CD4-positive, alpha-beta T cell (primary cell): ENCODE measurements at places on chromosomes 1 and 21. TPM values are rescaled to one million over a fixed set of nuclear protein-coding genes. Genes with fewer than 3 reads are reported as not detected.

SLC44A3 gene
- 0.36 TPM for total RNA-seq

CYP2J2 gene
- 0.28 TPM for total RNA-seq

PKLR gene
- not detected for total RNA-seq

CFH gene
- 4.6 TPM for total RNA-seq

FMO4 gene
- 0.70 TPM for total RNA-seq

S100A5 gene
- total RNA-seq, result 1.3 TPM

PTAFR gene
- total RNA-seq, result 0.47 TPM

KIF26B gene
- total RNA-seq, result 0.03 TPM

BARHL2 gene
- total RNA-seq, result not detected

SGIP1 gene
- not detected for total RNA-seq

EPS8L3 gene
- not detected for total RNA-seq

CR1L gene
- not detected for total RNA-seq

PTPN22 gene
- 30.2 TPM for total RNA-seq

SLC2A5 gene
- total RNA-seq, result not detected

LENEP gene
- not detected for total RNA-seq

MRPL37 gene
- 24.4 TPM for total RNA-seq

VSIG8 gene
- total RNA-seq, result not detected

CRNN gene
- total RNA-seq, result not detected

NTPCR gene
- 9.3 TPM for total RNA-seq

RIPPLY3 gene
- not detected for total RNA-seq

DNALI1 gene
- not detected for total RNA-seq

GABRD gene
- 0.42 TPM for total RNA-seq

EFNA1 gene
- 4.2 TPM for total RNA-seq

LRRC38 gene
- not detected for total RNA-seq

FCRL1 gene
- total RNA-seq, result 0.98 TPM

AMY2A gene
- total RNA-seq, result not detected
